Stimulated activated effector memory CD8-positive, alpha-beta T cell treated with anti-CD3 and anti-CD28 coated beads, Interleukin-12 subunit alpha, Interleukin-12 subunit beta, amount 100 ng/mL, for 72 hours (primary cell): ENCODE measurements at places on chromosomes 5 and 9.

- DNase-seq = no peak
These were observed 72.2 kb downstream of the C5orf15 start for GRCh38 chr5:133895979-133896845.

DNA sequence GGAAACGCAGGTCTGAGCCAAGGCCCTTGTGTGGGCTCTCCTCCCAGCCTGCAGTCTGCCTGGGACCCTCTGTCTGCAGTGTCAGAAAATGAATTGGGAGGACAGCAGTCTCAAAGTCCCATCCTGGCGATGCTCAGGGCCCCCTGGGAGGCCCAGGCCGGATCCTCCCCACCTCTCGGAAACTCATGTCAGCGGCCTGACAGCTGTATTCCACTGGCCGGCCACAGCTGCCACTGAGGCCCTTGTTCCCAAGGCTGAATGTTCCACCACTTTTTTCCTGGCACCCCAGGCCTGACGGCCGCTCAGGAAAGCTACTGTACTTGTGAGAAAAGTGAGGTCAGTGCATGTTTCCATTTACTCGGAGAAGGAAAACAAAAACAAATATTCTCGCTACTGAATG lies 180.0 kb downstream of the FGF18 start:
- no peak for DNase-seq

GRCh38 chr5:170745481-170746071 lies 37.9 kb upstream of the GABRP start:
- no peak for DNase-seq

- DNase-seq = no peak
These were observed 1.7 kb downstream of the TUT7 start for GRCh38 chr9:86352440-86353077.

GRCh38 chr5:5572010-5572865 lies 149.8 kb downstream of the ICE1 start:
- no peak for DNase-seq

DNA sequence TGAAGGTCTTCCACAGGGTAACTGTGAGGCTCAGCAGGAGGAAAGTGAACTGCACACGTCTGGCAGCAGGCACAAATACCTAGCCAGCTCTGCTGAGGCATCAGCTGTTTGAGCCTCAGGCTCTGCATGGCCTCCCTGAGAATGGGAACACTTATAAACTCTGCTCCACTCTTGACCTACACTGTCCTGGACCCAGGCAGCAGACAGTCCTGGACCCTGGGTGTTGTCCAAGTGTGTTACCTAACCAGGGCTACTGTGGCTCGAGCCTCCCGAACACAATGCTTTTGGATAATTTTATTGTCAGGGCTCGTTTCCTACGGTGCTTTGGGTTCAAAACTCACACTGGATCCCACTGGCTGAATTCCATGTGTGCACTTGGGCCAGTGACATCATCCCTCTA lies 497.9 kb downstream of the SEMA5A start:
- no peak for DNase-seq

DNA sequence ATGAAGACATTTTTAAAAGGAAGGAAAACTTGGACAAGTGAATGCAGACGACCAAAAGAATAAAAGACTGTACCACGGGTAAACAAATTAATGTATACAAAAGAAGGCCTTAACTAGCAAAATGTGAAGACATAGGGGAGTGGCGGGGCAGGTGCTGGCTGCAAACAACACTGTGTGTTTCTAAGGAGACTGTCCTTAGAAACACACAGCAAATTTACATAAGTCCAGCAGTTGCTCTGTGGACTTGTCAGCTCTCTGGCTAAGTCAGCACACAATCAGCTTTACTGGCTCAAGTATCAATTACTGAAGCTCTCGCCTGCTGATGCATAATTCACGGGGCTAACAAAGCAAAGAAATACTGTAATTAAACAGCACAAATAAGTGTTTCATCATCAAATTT lies 24.8 kb downstream of the PTBP3 start:
- DNase-seq = no peak

DNA sequence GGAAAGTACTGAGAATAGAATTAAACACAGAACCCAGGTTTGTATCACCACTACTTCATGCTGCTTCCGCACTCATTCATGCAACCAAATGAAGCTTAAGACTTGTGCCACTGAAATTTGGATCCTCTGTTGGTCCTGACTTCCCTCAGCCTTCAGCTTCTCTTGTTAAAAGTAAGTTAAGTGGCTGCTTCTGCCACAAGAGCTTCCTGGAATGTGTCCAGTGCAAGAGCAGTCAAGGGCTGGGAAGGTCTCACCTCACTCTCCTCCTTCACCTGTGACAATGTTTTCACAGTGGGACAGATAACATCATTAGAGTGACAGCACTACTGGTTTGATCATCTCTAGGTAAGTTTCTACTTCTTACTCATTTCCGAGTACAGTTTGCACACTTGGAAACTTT lies 7.9 kb downstream of the SNCAIP start:
- no peak for DNase-seq

- no peak for DNase-seq
These were observed 695.1 kb downstream of the TAF11L14 start for GRCh38 chr5:18329328-18329727.

GRCh38 chr9:125470767-125471580 lies 209.3 kb downstream of the GAPVD1 start:
- DNase-seq = no peak

GRCh38 chr5:102855681-102856388 lies 100.7 kb downstream of the PAM start:
- DNase-seq = no peak

DNA sequence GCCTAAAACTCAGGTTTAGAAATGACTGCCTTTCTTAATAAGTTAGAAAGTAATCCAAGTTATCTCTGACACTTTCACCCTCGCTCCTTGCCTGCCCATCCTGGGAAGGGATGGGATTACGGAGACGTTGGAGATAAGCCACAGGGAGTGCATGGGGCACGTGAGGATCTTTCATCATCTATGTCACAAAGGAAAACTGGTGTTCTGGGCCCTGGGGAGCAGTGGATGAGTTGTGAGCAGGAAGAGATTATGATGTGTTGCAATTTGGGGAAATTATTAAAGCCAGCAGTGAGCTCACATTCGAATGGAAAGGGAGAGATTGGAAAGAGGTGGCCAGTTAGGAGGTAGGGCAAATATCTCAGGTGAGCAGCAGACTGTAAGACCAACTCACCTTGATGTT lies 12.8 kb downstream of the AFAP1L1 start:
- no peak for DNase-seq

DNA sequence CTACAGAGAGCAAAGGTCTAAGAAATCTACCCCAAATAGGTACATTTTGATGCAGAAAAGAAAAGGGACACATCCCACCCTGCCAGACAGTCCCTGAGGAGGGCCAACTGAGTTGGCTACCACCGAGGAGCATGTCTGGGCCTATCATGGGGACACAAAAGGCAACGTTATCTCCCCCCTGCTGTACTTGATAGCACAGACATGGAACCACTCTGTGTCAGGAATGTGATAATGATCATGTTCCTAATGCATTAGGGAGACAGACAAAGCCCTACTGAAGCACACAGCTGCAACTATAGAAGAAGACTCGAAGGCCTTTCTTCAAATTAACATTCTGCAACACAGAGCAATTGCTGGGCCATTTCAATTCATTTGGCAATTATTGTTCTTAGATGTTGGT lies 84.5 kb downstream of the ENC1 start:
- no peak for DNase-seq

DNA sequence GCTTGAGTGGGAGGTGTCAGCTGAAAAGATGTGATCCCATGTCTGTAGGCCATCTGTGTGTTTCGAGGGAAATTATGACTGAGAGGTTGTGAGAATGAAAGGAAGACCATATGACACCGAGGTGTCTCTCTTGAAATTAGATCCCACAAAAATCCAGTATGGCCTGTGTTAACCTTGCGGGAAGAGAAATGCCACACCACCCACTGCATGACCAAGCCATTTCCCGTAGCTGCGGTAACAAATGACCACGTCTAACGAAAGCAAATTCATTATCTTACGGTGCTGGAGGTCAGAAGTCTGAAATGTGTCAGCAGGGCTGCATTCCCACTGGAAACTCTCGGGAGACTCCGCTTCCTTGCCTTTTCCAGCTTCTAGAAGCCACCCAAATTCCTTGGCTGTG lies 11.6 kb downstream of the C9orf57 start:
- DNase-seq = no peak

- no peak for DNase-seq
These were observed 60.8 kb upstream of the GARNL3 start for GRCh38 chr9:127203681-127204327.

DNA sequence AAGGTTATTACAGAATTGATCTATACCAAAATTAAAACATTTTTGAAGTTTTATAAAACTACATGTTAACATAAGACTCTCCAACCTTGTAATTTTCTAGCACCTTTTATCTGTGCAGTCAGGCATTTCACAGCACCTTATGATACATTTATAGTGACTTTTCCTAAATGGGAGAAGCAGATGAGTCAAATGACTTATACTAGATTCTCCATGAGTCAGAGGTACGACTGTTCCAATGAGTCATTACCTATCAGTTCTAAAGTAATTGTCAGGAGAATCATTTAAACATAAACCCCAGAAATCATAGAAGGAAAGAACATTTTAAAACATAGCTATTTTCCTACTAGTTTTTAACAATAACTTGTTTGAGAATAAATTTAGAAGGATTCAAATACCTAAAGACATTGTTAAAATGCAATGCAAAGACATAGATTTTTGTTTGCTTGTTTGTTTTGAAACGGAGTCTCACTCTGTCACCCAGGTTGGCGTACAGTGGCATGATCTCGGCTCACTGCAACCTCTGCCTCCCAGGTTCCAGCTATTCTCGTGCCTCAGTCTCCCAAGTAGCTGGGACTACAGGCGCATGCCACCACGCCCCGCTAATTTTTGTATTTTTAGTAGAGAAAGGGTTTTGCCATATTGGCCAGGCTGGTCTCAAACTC lies 34.7 kb upstream of the DMXL1 start:
- DNase-seq = no peak
